ENCODE measurements at places on chromosomes 5 and 9. TPM values are rescaled to one million over a fixed set of nuclear protein-coding genes. Genes with fewer than 3 reads are reported as not detected.

GRCh38 chr9:4830699-4831098 is 38.0 kb downstream of the RCL1 start:
- no peak for DNase-seq

GRCh38 chr9:98031169-98031568 is 25.4 kb upstream of the NANS start:
- no peak for DNase-seq

- no peak for DNase-seq
Measured at GRCh38 chr5:74567411-74567995, 73.0 kb downstream of the ENC1 start.

GRCh38 chr5:55691265-55692105 is 20.6 kb downstream of the SLC38A9 start:
- no peak for DNase-seq

- no peak for DNase-seq
Measured at GRCh38 chr9:71858812-71859211, 52.2 kb downstream of the ABHD17B start.

DNA sequence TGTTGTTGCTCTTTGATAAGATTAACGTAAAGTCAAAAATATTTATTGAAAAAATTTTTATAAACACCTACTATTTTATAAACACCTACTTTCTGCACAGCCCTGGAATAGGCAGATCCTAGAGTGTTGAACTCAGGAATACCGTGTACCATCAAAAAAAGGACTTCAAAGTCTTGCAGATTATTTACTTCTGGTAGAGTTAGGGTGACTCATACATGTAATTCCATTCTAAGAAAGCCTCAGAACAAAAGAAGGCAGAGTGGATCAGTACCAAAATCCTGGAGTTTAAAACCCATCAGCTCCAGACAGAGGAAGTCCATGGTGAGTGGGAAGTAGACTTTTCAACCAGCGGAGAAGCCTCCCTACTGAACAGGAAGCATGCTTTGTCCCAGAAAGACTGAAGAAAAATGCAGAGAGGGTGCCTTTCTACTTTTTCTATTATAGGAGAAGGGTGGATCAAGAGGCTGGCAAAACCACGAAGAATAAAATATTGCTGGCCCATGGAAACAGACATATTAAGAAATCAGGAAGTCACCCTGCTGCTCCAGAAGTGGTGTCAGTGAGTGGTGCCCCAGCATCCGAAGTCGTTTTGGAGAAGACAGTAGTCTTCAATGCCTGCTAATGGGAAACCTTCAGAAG is 45.1 kb upstream of the DAB2 start:
- no peak for DNase-seq

- DNase-seq = no peak
Measured at GRCh38 chr5:145689235-145689634, 145.9 kb downstream of the PRELID2 start.

DNA sequence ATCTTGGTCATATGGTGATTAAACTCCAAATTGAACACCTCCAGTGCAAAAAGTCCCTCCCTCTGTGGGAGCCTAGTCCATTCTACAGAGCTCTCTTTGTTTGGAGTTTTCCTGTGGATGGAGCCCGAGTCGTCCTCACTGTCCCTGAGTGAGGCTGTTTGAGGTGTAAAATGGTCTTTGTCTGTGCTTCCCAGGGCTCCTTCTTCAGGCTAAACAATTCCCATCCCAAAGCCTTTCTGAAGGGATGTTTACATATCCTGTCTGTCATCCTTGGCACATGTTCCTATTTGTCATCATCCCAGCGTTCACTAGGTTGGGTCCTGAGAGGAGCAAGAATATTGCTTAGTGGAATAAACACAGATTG is 68.9 kb downstream of the COL27A1 start:
- no peak for DNase-seq

GKAP1 gene
- 3.5 TPM for total RNA-seq

BHMT2 gene
- total RNA-seq = 374 TPM

All from liver (tissue), 10 donors.